ENCODE measurements at places on chromosomes 2 and 18.

DNA sequence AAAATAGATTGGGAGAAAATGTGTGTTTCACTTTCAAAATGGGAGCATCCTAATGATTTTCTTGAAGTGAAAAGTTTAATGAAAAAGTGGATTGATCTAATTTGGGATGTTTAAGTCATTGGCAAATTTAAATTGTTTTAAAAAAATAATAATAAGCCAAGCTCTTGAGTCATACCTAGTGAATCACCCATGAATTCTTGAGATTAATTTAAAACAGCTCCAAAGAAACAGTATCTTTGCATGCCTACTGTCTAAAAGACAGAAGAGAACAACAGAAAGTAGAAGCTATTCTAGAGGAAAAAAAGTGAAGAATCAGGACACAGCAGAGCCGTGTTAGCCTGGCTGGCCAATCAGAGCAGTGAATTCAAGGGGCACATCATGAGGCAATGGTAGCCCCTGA, 7.7 kb downstream of the ACVR1C start:
- DNase-seq, result no peak

- no peak for DNase-seq
Measured at GRCh38 chr2:178895171-178895570, 87.9 kb upstream of the TTN start.

DNA sequence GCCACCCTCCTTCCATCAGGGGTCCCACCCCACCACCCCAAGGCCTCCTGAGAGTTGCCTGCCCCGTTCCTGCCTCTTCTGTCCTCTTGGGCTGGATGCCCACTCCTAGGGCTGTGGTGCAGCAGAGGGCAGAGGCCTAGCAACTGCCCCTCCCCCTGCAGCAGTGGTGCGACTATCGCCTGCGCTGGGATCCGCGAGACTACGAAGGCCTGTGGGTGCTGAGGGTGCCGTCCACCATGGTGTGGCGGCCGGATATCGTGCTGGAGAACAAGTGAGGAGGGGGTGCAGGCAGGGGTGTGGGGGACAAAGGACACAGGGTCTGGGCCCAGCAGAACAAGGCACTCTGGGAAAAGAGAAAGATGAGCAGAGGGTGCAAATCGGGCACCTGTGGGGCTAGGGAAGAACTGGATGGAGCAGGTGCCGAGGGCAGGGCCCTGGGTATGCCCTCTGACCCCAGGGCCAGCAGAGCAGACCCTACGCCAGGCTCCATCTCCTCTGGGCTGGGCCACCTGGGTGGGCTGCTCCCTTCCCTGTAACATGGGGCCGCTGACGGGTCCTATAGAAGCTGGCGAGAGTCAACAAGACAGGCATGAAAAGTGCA, 1.0 kb downstream of the CHRNG start:
- DNase-seq, result no peak

- DNase-seq, result no peak
Measured at GRCh38 chr2:123912171-123912570, 112.9 kb upstream of the CNTNAP5 start.

DNA sequence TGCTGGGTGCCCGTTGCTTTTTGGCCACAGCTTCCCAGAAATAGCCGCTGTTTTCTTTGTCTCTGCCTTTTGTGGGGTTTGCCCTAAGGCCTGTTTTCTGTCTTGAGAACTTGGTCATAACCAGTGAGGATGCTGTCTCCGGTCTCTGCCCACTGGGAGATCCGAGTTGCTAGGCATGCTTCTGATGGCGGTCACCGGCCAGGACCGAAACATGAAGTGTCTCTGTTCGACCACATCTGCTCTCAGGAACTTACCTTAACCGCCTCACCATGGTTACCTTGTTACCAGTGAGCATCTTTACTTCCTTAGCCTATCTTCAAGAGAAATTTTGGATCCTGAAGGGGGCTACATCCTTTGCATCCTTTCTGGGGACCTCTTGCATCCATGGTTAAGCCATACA, 91.9 kb downstream of the RTP5 start:
- DNase-seq, result no peak

- DNase-seq, result no peak
Measured at GRCh38 chr18:11993264-11993916, 12.1 kb downstream of the IMPA2 start.

All from NCI-H345 (cell line).